ENCODE measurements at places on chromosomes 11 and 22. TPM values are rescaled to one million over a fixed set of nuclear protein-coding genes. Genes with fewer than 3 reads are reported as not detected.

GRCh38 chr11:73141031-73141308 is 1.1 kb downstream of the FCHSD2 start:
- DNase-seq = no peak

GRCh38 chr22:50063589-50064393 is 5.7 kb upstream of the TTLL8 start:
- no peak for DNase-seq

DNA sequence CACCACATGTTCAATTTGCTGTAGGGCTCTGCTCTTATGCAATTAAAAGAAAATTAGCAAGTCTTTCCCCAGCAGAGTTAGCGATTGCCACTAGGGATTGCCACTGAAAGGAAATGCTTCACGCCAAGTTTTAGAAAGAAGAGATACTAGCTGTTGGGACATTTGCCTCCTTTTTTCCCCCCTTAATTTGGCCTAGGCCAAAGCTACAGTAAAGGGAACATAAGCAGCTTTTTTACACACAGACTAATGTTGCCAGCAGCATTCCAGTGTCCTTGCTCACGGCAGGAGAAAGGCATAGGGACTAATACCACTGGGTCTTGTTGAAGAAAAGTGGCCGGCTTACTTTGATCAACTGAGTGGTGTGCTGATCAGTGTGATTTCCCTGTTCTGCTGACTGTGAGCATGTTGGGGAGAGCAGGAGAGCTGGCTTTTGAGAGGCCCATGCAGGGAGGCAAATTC is 71.2 kb downstream of the PHF21A start:
- no peak for DNase-seq

DNA sequence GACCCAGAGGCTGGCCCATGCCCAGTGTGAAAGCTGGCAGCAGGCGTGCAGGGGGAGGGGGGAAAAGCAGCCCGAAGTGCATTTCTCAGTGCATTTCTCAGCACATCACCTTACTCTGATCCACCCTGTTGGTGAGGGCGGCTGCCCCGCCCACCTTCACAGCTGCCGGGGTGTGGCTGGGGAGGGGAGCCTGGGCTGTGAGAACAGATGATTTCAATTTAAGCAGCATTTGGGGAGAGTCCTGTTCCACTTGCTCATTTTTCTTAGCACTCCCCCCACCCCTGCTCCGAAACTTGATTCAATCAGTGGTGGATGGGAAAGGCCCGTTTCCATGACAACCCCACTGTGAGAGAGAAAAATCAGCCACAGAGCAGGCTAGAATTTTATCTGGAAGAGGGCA is 84.8 kb downstream of the SNX19 start:
- DNase-seq = no peak

DNA sequence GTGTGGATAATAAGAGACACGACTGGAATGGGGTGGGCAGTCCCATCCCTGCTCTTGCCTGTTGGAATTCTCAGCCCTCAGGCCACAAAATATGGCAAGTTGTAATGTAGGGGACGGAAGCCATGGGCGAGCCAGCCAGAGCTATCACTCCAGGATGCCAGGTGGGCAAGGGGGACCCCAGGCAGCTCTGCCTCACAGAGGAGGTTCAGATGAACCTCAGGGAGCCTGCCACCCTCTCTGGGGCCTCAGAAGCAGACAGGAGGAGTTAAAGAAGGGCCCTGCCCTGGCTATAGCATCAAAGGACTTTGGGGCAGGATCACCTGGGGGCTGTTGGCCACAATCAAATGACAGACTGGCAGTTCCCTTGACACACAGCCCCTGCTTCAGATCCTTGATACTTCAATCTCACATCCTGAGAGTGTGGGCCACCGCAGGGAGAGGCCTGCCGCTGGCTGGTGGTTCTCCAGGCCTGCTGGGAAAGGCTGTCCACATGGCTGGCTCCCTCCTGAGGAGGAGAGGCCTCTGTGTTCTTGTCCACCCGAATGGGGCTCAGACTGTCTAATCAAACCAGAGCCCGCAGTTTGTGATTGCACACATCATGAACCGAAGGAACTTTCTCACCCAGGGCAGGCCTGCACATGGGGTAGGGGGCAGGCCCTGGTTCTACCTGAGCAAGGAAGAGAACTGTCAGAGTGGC is 31.4 kb downstream of the IGLL1 start:
- peak; percentile 33 for DNase-seq

DNA sequence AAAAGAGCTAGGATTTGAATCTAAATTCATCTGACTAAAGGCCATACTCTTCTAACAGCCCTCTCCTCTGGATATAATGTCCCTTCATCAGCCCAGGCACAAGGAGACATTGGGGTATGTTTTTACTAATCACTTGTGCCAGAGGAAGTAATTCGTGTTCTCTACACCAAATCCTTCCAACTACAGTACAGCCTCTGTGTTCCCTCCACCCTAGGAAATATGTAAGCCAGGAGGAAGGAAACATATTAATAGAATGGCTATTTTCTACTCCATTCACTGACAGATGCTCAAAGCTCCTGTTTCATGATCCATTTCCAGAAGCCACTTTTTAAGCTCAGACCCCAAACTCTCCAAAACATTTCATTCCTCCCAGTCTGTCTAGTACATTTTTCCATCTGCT is 12.0 kb upstream of the UBQLNL start:
- DNase-seq = no peak

DNA sequence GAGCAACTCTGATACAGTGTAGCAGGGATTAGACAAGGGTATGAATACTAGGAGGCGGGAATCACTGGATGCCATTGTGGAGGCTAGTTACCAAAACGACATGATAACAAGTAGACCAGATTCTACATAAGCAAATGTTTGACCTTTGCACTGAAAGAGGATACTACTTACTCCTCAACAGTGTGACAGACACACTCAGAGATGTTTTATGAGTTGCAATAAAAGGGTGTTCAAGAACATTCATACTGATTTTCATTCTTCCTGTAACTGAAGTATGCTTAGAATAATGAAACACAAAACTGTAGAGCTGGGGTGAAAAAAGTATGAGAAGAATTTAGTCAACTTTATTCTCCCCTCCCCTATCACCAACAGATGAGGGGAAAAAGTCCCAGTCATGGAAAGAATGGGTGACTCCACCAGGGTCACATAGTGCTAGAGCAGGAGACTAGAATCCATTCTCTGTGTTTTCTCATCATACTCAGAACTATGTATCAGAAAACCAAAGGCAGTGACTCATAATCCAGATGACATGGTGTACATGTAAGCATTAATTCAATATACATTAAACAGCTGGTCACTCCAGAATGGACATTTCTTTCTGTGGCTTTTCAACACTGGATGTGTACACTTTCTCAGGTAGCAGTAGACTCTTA is 32.8 kb downstream of the ARHGAP20 start:
- no peak for DNase-seq

DNA sequence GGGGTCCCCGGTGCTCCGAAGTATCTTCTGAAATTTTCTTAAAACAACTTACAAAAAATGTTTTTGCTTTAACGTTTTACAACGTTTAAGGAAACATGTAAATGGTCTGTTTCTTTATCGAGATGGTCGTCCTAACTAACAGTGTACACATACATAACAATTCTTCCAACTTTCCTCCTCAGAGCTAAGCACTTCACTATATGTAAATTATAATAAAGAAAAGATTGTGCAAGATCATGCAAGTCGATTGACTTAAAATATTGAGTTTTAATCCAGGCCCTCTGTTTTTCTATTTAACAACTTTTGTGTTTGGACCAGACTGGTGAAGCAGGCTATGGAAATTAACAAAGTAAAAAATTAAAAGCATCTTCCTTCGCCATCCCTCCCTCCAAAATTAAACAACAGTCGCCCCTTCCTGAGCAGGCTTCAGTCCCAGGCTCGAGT is 4.9 kb downstream of the ALX4 start:
- no peak for DNase-seq

GRCh38 chr11:75509020-75509720 is 16.6 kb downstream of the GDPD5 start:
- DNase-seq = no peak

DNA sequence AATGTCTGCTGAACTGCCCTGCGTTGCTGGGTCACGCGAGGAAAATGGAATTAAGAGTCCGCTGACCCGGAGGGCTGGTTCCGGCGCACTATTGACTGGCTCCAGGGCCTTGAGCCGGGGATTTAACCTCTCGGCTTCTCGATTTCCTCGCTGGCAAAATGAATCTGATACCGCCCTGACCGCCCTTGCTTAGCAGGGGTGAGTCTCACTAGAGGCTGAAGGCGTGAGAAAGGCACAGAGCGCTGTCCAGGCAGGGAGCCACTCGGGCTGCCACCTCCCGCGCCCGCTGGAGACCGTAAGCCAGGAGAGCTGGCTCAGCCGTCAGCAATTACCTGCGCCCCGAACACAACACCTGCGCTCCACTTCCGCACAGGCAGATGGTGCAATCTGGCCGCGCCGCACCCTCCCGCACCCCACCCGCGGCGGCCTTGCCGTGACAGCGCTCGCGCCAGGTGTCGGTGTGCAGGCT is 65.6 kb downstream of the BUD13 start:
- DNase-seq = no peak

- no peak for DNase-seq
These were observed 40.6 kb downstream of the RELT start for GRCh38 chr11:73416786-73417185.

DNA sequence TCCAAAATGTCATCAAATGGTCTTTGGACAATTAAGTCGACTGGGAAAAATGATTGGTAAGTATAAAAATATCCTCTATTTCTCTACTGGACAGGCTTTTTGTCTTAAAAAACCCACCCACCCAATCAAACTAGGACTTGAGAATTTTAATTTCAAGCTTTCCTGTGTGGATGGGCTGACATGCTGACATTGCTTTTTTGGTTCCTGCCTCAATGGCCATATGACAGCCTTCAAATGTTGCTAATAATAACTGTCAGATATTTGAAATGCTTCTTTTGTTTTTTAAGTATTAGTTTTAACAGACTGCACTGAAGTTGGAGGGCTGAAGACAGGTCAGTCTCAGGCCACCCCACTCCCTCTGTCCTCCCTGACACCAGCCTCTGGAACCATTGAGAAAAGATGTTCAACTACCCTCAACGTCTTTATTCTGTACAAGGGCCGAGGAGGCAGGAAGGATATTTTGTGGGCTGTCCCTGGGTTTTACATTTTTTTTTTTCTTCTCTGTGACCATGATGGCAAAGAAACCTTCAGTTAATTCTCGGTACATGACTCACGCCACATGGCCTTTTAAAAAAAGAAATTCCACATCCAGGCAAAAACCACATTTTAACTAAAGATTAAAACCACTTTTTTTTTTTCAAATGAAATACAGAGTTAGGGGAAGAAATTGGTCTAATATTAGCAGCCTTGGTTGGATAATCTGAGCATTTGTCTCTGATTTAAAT is 130.4 kb downstream of the SLC1A2 start:
- no peak for DNase-seq

DNA sequence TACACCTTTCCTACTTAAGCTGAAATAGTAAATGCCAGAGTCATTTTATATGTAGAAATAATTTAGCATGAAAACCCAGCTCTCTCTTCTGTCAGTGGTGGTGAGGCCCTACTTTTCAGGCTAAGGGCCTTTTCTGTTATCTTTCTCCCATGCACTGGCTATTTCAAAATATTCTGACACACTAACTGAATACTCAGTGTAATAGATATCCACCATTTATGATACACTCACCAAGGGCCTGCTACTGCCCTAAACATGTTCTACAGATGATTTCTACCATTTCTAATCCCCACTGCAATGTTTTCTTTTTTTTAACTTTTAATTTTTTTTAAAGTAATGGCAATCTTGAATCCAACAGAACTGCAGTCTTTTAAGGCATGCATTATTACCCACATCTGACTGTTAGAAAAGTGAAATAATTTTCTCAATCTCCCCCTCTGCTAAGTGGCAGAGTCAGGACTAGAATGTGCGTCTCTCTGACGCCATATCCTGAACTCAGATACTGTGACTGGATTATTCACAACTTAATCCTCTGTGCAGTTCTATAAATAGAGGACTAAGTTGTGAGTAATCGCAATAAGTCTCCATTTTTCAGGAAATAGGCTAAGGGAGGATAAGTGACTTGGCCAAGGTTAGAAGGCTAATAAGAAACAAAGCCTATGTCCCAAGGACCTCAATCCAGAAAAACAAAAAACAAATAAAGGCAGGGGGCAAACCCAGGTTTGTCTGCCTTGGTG is 44.0 kb downstream of the GRAMD1B start:
- no peak for DNase-seq

DNA sequence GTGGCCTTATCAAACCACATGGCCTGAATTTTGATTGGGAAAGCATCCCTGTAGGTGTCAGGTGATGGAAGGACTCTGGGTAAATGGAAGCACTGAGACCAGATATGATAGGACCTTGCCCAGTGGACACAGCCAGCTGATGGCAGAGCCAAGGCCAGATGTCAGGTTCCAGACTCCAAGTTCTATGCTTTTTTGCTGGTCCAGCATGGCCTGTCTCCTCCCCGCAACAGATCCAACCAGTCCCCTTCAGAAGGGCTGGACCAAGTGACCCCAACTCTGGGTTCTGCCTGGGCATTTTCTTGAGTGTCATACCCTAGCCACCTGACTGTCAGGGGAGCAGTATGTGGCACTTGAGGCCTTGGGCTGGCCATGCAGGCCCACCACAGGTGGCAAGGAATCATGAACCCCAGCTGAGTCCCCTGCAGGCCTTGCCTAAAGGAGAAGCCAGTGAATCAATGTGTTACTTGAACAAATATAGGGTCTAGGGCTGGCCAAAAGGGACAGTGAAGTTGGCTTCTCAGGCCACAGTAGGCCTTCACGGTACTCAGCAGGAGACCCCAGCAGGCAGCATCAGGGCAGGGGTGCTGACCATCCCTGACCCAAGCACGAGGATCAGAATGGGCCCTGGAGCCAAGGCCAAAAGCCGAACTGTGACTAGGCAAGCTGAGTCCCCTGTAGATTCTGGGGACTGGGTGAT is 27.1 kb downstream of the KCNQ1OT1 start:
- DNase-seq = peak; percentile 44

DNA sequence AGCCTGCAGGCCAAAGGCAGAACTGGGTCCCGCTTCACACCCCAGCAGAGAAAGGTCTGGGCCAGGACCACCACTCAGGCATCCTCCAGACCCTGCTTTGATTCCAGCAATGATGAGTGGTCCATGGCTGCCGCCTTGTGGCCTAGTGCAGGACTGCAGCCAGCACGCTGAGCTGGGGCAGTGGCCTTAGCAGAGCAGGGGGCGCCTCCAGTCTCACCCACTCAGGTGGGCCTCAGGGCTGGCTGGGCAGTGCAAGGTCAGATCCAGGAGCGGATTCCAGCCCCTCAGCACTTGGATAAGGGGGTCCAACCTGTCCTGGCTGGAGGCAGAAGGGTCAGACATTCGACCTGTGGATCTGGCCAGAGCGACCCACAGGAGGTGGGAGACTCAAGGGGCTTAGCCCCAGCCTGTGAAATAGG is 9.6 kb upstream of the PDE2A start:
- peak; percentile 83 for DNase-seq

The GTSE1 gene
- 53.1 TPM for total RNA-seq

The FGF19 gene
- 0.11 TPM for total RNA-seq

The OR2AT4 gene
- not detected for total RNA-seq

The TMEM134 gene
- total RNA-seq = 39.1 TPM

The ZNHIT2 gene
- total RNA-seq = 5.6 TPM

The RBM14 gene
- total RNA-seq = 147 TPM

The OR51B4 gene
- total RNA-seq = not detected

The HORMAD2 gene
- not detected for total RNA-seq

The KRTAP5-10 gene
- total RNA-seq = not detected

The NOX4 gene
- not detected for total RNA-seq

The SOX10 gene
- total RNA-seq = not detected

The SLC17A6 gene
- total RNA-seq = not detected

The NAV2 gene
- 0.27 TPM for total RNA-seq

The SMIM35 gene
- not detected for total RNA-seq

The CALCA gene
- total RNA-seq = not detected
